Fibroblast of lung (primary cell): ENCODE measurements at places on chromosomes 4 and X. TPM values are rescaled to one million over a fixed set of nuclear protein-coding genes. Genes with fewer than 3 reads are reported as not detected.

Gene CLDN24
- not detected in 2 replicates for total RNA-seq

- no peak for DNase-seq
Observed at GRCh38 chr4:89164400-89164799, 53.1 kb downstream of the TIGD2 start.

Gene SRPX
- total RNA-seq = 84.9 and 91.2 TPM in 2 replicates

DNA sequence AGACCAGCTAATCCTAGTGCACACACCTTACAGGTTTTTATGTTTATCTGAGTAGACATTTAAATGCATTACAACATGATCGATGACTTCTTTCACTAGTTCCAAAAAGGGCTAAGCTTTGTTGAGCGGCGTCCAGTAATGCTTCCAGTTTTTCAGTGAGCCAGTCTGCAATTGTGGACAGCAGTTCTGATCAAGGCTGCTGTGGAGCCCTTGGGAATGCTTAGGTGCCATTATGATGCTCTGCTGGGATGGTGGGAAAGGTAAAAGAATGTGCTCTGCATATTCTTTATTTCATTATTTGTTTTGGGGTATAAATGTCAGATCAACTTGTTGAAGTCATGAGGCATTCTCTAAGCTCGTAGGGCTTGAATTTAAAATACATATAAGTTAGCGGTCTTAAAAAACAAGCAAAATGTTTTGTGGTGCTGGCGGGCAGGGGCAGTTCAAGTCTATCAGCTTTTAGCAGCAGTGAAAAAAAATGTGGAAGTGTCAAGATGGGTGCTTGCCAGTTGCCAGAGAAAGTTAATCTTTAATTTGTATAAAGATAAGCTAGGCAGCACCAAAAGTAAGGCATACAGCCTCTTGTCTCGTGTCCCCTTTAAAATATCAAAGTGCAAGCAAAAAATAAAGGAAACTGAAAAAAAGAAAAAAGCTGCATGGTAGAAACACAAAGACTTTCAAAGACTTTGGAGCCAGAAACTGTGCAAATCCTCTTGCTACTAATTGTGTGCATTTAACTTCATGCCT lies 5.8 kb downstream of the MID1IP1 start:
- no peak for DNase-seq

DNA sequence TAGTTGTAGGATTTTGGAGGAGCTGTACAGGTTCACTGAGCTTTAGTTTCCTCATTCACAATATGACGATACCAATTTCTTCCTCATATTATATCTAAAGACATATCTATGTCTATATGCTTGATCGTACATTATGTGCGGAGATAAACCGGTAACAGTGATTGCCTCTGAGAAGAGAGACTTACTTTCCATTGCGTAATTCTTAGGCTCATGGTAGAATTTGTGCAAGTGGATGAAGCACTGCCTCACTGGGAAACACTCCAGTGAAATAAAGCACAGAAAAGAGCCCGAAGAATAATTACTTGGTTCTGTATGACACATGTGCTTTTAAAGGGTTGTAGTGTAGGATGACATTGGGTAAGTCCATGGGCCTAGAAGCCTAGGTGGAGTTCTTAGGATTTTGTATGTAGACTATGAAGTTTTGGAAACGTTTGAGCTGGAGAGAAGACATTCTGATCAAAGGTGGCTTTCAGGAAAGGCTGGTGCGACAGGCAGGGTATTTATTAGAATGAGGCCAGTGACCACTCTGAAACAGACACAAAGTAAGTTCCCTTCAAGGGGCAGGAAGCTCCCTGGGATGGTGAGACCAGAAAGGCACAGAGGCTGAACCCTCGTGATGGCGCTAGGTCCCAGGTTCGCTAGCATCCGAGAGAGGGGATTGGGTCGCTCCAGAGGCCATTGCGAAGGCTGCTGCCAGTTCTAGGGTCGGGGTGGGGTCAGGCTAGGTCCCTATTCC lies 649 bp upstream of the VBP1 start:
- DNase-seq = no peak

GRCh38 chr4:81060587-81061343 lies 30.3 kb downstream of the BMP3 start:
- DNase-seq = no peak
